ENCODE measurements at places on chromosomes 1 and 21. TPM values are rescaled to one million over a fixed set of nuclear protein-coding genes. Genes with fewer than 3 reads are reported as not detected.

The KLHDC8A gene
- 1.8 TPM for total RNA-seq

The S100A14 gene
- total RNA-seq, result 325 TPM

The PLA2G2D gene
- not detected for total RNA-seq

The LCE2B gene
- total RNA-seq, result not detected

The PLEKHA6 gene
- 82.4 TPM for total RNA-seq

The PLA2G5 gene
- 16.2 TPM for total RNA-seq

The OXCT2 gene
- 2.2 TPM for total RNA-seq

The IL10 gene
- total RNA-seq, result 2.8 TPM

The MRPS6 gene
- 42.6 TPM for total RNA-seq

The STX12 gene
- 58.1 TPM for total RNA-seq

The VHLL gene
- total RNA-seq, result not detected

The TMEM125 gene
- 40.6 TPM for total RNA-seq

The AQP10 gene
- not detected for total RNA-seq

The TRIM33 gene
- total RNA-seq, result 35.5 TPM

The FYB2 gene
- total RNA-seq, result 3.0 TPM

The CCDC27 gene
- not detected for total RNA-seq

The VASH2 gene
- total RNA-seq, result 0.25 TPM

The S100A7A gene
- total RNA-seq, result not detected

The PFKFB2 gene
- 118 TPM for total RNA-seq

The SPRR2E gene
- total RNA-seq, result not detected

The MARK1 gene
- total RNA-seq, result 1.8 TPM

The KCNT2 gene
- 0.49 TPM for total RNA-seq

The EFNA1 gene
- 110 TPM for total RNA-seq

The LMX1A gene
- 0.31 TPM for total RNA-seq

The LHX8 gene
- total RNA-seq, result not detected

The FNDC5 gene
- total RNA-seq, result 0.38 TPM

The CCDC17 gene
- total RNA-seq, result 6.0 TPM

The AMY1B gene
- total RNA-seq, result not detected

The CD5L gene
- total RNA-seq, result not detected

The MYBPH gene
- total RNA-seq, result not detected

The GJC2 gene
- total RNA-seq, result 0.55 TPM

The S100A8 gene
- total RNA-seq, result 22.4 TPM

The CD1C gene
- total RNA-seq, result 1.1 TPM

The GPR25 gene
- not detected for total RNA-seq
